CD4-positive, alpha-beta memory T cell (primary cell): ENCODE measurements at places on chromosomes 2 and 18. TPM values are rescaled to one million over a fixed set of nuclear protein-coding genes. Genes with fewer than 3 reads are reported as not detected.

TANK gene
- 90.2 TPM for total RNA-seq

OR6B2 gene
- not detected for total RNA-seq

OBSL1 gene
- total RNA-seq, result 0.09 TPM

CD8A gene
- total RNA-seq, result 0.91 TPM

DNA sequence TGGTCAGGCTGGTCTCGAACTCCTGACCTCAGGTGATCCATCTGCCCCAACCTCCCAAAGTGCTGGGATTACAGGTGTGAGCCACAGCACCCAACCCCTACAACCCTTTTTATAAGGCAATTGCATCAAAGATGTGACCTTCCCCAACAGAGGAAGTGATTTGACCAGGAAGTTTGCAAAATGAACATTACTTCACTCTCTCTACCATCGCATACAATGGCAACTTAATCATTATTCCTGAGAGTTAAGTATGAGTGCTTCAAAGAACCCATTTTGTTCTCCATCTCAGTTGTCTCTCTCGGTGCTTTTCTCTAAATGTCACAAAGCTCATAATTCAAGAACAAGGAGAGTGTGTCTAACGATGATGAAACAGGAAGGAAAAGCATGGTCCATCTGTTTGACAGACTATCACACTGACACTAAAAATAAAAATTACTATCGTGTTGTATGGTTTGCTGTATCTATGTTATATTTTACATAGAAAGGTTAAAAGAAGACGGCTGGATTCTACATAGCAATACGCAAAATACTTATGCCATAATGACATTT, 18.1 kb upstream of the CREG2 start:
- H3K27ac ChIP-seq, result no peak overlapping the region
- H3K36me3 ChIP-seq, result no peaks in the 10 kb centered on the region
- no peaks in the 10 kb centered on the region for H3K27me3 ChIP-seq
- H3K4me1 ChIP-seq, result no peaks in the 10 kb centered on the region
- DNase-seq, result no peak
- no peak overlapping the region for H3K4me3 ChIP-seq

DNA sequence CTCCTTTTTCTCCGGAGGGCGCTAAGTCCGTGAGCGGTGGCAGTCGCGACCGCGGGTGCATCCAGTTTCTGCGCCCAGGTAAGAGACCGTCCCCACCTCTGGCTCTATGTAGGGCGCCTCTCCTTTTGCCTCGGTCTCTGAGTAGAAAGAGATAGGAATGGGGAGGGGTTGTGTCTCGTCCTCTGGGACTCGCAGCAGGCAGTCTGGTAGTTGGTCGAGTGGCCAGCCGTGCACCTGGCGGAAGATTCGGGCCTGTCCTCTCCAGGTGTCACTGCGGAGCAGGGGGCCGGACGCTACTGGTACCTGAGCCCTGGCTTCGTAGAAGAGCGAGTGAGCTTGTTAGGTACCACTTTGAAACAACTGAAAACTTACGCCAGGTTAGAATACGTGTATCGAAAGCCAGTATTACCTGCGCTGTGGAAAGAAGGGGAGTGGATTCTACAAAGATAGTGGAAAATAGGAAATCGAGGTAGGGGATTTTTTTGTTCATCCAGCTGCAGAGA, 403 bp downstream of the MAP2 start:
- H3K27ac ChIP-seq, result no peak overlapping the region
- no peaks in the 10 kb centered on the region for H3K27me3 ChIP-seq
- no peaks in the 10 kb centered on the region for H3K36me3 ChIP-seq
- peaks cover 9% of the 10 kb centered on the region for H3K4me1 ChIP-seq
- DNase-seq, result peak; percentile 34

DNA sequence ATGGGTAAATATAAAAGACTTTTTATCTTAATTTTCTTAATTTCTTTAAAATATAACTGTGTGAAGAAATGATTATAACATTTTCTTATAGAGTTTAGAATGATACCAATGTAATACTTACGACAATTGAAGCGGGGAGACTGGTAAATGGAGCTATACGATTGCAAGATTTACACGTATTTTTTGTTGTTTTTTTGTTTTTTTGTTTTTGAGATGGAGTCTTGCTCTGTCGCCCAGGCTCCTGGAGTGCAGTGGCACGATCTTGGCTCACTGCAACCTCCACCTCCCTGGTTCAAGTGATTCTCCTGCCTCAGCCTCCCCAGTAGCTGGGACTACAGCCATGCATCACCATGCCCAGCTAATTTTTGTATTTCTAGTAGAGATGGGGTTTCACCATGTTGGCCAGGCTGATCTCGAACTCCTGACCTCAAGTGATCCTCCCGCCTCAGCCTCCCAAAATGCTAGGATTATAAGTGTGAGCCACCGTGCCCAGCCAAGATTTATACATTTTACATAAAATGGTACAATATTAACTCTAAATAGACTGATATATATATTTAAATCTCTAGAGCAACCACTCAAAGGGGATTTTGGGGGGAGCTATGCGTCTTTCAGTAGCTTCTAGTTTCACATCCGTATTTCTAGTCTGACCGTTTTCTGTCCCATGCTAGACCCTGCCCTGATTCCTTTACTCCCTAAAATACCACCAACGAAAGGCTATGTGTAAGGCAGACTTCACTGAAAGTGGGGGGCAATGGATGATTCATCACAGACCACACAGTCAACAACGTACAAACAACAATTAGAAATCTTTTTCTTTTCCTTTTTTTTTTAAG, 28.2 kb upstream of the ATG16L1 start:
- no peak overlapping the region for H3K4me3 ChIP-seq
- peaks cover 3% of the 10 kb centered on the region for H3K4me1 ChIP-seq
- no peak overlapping the region for H3K27ac ChIP-seq
- no peak for DNase-seq
- no peaks in the 10 kb centered on the region for H3K27me3 ChIP-seq

DNA sequence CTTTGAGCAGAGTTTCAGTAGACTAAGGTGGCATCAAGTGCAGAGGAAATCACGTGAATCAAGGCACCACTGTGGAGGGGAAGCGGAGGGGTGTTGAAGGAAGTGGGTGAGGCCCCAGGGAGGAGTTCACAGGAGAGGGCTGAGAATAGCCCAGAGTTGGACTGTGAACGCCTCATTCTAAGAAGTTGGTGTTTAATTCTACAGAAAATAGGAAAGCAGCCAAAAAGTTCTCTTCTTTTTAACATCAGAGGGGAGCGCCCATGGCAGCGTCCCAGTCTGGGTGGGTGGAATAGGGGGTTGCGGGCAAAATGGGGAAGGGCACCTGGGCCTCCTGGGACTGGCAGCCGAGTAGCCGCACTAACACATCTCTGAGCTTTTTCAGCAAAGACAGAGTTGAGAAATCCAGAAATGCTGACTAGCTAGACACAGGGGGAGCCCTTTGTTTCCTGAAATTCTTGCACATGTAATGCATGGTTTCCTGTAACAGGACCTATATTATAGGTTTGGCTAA, 97.0 kb downstream of the NEB start:
- peak overlapping the region; percentile 51 for H3K27ac ChIP-seq
- peak; percentile 66 for DNase-seq
- no peak overlapping the region for H3K4me3 ChIP-seq
- H3K36me3 ChIP-seq, result no peaks in the 10 kb centered on the region
- no peaks in the 10 kb centered on the region for H3K27me3 ChIP-seq
- peaks cover 46% of the 10 kb centered on the region for H3K4me1 ChIP-seq

DNA sequence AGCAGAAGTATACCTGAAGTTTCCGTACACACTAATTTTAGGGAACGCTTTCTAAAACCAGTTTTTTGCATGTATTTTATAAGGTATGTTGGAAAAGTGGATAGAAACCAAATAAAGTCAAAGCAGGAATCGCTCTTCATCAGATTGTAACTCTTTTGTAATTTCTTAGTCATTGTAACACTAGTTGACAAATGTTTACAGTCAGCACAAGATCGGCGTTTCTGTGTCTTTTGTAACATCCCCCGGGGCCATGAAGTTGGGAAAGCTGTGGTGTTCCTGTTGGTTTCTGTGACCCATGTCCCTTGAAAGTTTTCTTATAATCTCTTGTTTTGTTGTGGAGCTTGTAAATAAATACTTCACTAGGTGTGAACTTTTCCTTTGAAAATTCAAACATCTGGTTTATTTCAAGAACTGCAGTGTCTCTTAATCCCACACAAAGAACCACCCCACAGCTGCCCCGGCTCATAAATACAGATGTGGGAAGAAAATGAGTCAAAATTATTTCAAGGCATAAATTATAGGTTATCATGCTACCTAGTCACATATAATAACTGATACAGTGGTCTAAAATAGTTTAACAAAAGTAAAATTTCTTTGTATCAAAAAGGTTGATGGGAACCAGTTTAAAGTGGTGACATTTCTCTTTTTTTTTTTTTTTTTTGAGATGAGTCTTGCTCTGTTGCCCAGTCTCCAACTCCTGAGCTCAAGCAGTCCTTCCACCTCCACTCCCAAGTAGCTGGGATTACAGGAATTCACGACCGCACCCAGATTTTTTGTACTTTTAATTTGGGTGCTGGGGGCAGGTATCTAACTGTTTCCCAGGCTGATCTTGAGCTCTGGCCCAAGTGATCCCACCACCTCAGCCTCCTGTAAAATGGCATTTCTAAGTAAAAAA, 751 bp upstream of the NMI start:
- H3K36me3 ChIP-seq, result no peaks in the 10 kb centered on the region
- peak overlapping the region; percentile 95 for H3K27ac ChIP-seq
- H3K27me3 ChIP-seq, result no peaks in the 10 kb centered on the region
- H3K4me1 ChIP-seq, result peaks cover 45% of the 10 kb centered on the region
- peak overlapping the region; percentile 82 for H3K4me3 ChIP-seq
- no peak for DNase-seq

DNA sequence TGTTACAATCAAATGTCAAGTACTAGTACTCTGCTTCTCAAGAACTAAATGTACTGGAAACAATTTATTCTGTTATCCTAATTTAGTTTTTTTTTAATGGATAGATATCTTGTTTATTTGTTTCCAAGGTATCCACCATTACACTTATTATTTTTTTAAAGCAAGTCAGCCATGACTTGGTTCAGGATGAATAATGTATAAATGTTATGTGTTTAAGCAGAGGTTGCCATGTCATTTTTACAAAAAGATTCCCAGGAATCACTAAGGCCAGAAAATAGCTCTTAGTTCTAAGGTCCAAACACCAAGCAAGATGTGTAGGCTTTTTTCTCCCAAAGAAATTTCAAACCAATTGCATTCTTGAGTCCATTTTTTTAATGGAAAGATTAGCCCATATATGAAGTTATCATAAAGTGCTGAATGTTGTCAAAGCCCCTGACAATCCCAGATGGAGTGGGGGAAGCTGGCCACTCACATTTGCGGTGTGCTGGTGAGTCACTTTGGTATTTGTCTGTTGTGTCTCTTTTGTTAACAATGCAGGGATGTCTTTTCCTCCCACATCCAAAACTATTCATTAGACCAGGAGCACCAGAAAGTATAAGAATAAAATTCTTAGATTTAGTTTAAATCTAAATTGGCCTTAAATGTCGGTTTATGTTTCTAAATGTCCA, 158.9 kb downstream of the COL6A3 start:
- peaks cover 6% of the 10 kb centered on the region for H3K27me3 ChIP-seq
- no peak overlapping the region for H3K27ac ChIP-seq
- DNase-seq, result no peak
- H3K36me3 ChIP-seq, result no peaks in the 10 kb centered on the region

DNA sequence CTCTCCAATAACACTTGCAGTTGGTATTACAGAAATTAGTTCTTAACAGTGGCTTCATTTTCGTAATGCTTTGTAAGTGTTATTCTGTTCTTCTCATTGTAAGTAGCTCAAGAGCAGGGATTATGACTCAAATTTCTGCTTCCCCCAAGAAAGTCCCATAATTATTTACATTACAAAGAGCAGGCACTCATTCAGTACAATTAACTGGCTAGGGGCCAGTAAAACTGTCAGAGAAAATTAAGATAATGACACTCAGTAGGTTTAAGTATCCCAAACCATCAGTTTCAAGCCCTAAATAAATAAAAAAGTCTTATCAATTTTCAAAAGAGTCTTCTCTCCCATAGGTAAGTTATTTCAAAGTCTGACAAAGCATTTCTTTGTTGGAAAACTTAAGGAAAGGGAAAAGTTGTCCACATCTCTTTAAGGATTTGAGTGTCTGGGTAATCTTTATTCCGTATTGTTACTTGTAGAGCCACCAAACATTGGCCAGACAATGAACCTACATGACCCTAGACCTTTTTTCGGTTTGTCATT, 137.1 kb downstream of the ARHGAP28 start:
- H3K4me3 ChIP-seq, result no peak overlapping the region
- no peaks in the 10 kb centered on the region for H3K4me1 ChIP-seq
- no peak overlapping the region for H3K27ac ChIP-seq
- DNase-seq, result no peak
- no peaks in the 10 kb centered on the region for H3K27me3 ChIP-seq

DNA sequence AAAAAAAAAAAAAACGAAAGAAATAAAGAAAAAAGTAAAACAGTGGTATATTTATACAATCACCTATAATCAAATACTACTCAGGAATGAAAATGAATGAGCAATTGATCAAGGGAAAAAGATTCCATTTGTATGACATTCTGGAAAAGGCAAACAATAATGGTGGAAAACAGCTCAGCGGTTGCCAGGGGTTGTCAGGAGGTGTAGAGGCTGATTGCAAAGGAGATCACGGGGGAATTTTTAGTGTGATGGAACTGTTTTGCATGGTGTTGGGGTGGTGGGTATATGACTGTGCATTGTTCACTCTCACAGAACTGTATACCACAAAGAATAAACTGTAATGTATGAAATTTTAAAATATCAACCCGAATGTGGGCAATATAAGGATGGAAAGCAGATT, 45.5 kb upstream of the INPP4A start:
- no peaks in the 10 kb centered on the region for H3K27me3 ChIP-seq
- no peaks in the 10 kb centered on the region for H3K36me3 ChIP-seq
- H3K4me3 ChIP-seq, result no peak overlapping the region
- no peak for DNase-seq
- no peak overlapping the region for H3K27ac ChIP-seq
- no peaks in the 10 kb centered on the region for H3K4me1 ChIP-seq

- H3K4me3 ChIP-seq, result no peak overlapping the region
- no peaks in the 10 kb centered on the region for H3K36me3 ChIP-seq
- H3K4me1 ChIP-seq, result no peaks in the 10 kb centered on the region
- H3K27me3 ChIP-seq, result no peaks in the 10 kb centered on the region
Measured at GRCh38 chr2:107545851-107546250, 280.8 kb upstream of the RGPD4 start.

GRCh38 chr2:224357098-224357901, 44.6 kb downstream of the FAM124B start:
- H3K27ac ChIP-seq, result no peak overlapping the region
- no peaks in the 10 kb centered on the region for H3K36me3 ChIP-seq
- no peak overlapping the region for H3K4me3 ChIP-seq
- H3K27me3 ChIP-seq, result no peaks in the 10 kb centered on the region

GRCh38 chr2:190355968-190356644, 12.7 kb downstream of the INPP1 start:
- no peak for DNase-seq
- H3K4me3 ChIP-seq, result no peak overlapping the region
- H3K27me3 ChIP-seq, result no peaks in the 10 kb centered on the region
- H3K4me1 ChIP-seq, result peaks cover 16% of the 10 kb centered on the region
- H3K36me3 ChIP-seq, result no peaks in the 10 kb centered on the region
